Inflammatory macrophage (primary cell): ENCODE measurements at places on chromosomes 5 and 9.

GRCh38 chr5:118450554-118451332 lies 537.6 kb downstream of the DTWD2 start:
- DNase-seq, result no peak

DNA sequence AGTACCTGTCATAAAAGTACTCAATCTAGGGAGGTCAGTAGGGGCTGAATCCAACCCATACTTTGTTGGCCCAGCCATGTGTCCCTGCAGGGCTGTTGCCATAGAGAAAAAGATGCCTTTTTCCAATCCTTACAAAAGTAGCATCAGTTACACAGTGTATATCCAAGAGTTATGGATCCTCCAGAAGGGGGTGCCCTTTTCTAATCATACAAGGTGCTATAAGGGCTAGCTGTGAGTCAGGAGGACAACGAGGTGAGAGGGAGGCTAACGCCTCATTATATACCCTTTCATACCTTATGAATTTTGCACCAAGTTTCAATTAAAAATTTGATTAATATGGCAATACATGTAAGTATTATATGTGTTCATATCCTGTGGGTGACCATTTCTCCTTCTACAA lies 4.8 kb downstream of the KIAA0825 start:
- no peak for DNase-seq

DNA sequence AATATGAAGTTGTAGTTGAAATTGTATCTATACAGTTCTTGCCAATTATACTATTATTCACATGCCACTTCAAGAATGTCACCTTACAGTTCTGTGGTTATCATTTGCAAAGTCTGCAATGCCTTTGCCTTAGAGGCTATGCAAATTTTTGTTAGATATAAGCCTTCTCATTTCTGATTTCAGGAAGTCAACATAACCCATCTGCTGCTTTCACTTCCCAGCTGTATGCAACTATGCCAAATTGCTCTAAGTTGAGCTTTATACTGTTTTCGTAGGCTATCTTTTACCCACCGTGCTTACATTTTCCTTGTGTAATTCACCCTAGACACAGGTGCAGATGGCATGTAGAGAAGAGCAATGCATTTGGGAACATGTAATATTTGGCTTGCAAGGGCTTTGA lies 1083.0 kb downstream of the CDH9 start:
- DNase-seq, result no peak

DNA sequence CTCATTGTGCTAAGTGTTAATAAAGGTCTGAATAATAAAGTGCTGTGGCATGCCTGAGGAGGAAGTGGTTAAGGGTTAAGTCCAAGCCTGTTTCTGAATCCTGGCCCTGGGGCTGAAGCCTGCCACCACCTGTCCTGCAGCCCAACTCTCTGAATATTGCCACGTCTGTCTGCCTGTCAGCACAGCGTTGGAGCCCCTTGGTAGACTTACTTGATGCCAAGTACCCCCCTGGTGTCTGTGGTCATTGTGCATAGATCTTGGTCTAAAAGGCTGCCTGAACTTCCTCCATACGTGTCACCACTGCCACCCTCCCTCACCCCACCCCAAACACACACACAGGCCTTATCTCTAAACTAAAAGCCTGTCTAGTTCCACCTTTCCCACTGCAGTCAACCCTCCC lies 35.4 kb upstream of the SLC2A8 start:
- no peak for DNase-seq

GRCh38 chr9:73194284-73194683 lies 42.6 kb downstream of the ANXA1 start:
- no peak for DNase-seq
